ENCODE measurements at places on chromosomes 1 and 21.
A peak's percentile ranks its signal among the peaks of the same experiment; 100 is the strongest.

DNA sequence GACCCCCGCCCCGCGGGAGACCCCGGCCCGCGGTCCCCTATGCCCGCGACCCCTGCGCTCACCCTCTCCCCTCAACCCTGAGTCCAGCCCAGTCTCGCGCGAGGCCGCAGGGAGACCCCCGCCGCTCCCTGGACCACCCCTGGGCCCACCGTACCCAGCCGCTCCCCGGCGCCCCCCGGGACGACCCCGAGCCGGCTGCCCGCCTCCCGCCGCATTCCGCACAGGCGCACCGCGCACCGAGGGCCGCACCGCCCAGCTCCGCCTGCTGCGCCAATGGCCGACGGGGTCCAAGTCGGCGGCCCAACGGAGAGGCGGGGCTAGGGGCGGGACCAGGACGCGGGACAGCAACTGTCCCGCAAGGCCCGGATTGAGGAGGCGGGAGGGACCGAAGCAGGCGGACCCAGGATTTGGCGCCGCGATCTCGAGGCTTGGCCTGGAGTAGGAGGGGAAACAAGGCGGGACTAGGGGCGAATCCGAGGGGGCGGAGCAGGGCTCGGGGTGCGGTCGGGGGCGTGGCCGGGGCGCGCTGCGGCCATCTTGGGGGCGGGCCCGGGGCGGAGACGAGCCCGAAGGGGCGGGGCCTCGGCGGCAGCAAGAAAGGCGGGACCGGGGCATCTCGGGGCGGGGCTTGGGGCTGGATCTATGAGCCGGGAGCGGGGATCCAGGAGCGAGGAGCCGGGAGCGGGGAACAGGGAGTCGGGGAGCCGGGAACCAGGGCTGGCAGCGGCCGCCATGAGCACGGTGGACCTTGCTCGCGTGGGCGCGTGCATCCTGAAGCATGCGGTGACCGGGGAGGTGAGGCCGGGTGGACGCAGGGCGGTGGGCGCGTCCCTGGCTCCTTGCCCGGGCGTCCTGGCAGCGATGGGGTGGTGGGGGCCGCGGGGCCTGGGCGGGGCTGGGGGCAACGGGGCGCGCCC lies at the start of gene PRXL2B:
PRXL2B (plus strand) TSS at position 624 of the 917 bp plus-strand sequence; CDS start at position 733, 109 bp downstream.
- peak; percentile 98 for DNase-seq

GRCh38 chr21:15978215-15978738 lies 248.5 kb downstream of the USP25 start:
- DNase-seq = no peak

DNA sequence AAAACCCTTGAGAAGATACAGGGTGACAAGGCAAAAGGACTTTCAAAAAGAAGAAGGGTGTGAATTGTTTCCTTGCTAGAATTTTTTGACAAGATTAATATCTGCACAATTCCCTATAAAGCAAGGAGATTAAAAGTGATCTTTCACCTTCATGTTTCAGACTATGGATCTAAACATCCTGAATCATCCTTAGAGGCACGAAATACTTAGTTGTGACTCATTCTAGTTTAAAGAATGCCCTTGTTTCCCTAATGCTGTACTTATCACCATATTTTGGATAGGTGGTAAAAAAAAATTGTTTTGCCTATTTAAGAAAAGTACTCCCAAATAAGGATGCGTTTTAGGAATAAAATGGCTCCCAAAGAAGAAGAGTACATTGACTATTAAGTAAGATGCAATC lies 415.1 kb downstream of the LRRIQ3 start:
- DNase-seq = no peak

DNA sequence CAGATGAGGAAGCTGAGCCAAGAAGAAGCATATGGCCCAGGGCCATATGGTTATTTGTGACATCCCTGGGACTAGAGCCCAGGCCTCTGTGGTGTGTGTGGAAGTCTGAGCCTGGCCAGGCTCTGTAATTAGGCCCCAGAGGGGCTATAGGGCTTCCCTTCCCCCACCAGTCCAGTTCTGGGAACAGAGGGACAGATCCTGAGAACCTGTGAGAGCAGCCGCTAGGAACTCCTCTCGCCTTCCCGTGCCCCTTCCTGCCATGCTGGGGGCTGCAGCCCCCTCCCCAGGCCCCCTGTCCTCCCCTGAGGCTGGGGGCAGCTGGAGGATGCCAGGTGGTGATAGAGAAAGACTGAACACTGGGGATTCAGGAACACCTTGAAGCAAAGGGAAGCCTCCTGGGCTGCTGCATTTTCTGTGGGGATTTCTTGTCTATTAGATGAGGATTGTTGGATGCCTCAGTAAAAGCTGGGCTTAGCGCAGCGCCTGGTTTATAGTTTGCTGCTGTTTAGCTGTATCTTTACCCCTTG lies 33.3 kb downstream of the COQ8A start:
- no peak for DNase-seq
